ENCODE measurements at places on chromosomes 1 and 21. TPM values are rescaled to one million over a fixed set of nuclear protein-coding genes. Genes with fewer than 3 reads are reported as not detected.

The TMEM59 gene
- 318 TPM for total RNA-seq

The ZNF593OS gene
- total RNA-seq = not detected

The B3GALT5 gene
- total RNA-seq = 0.10 TPM

The GNG4 gene
- total RNA-seq = not detected

Measured in left ventricle myocardium superior (tissue), 1 donor.